ENCODE measurements at places on chromosomes 12 and 14.

DNA sequence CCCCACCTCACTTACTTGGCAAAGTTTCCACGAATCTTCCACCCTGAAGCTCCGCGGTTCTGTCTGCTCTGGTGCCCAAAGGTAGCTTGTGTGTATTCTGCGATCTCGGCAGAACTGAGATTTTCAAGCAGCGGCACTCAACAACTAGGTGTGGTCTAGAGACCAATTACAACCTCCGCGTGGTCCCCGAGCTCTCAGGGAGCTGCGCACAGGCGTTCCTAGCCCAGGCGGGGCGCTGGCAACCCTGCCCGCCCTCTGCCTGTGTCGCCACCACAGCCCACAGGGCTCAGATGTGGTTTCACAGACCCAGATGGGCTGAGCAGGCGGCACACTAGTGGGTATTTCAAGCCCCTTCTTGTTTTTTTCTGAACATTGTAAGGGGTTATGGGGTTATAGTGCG lies 1.5 kb upstream of the DIABLO start:
- DNase-seq = peak; percentile 45

DNA sequence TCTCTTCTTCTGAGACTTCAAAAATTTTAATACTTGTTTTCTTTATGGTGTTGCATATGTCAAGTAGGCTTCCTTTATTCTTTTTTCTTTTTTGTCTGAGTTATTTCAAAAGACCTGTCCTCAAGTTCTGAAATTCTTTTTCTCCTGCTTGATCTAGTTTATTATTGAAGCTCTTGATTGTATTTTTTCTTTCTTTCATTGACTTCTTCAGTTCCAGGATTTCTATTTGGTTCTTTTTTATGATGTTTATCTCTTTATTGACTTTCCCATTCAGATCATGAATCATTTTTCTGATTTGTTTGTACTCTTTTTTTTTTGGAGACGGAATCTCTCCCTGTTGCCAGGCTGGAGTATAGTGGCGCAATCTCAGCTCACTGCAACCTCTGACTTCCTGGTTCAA lies 34.1 kb downstream of the IFT43 start:
- DNase-seq = no peak

DNA sequence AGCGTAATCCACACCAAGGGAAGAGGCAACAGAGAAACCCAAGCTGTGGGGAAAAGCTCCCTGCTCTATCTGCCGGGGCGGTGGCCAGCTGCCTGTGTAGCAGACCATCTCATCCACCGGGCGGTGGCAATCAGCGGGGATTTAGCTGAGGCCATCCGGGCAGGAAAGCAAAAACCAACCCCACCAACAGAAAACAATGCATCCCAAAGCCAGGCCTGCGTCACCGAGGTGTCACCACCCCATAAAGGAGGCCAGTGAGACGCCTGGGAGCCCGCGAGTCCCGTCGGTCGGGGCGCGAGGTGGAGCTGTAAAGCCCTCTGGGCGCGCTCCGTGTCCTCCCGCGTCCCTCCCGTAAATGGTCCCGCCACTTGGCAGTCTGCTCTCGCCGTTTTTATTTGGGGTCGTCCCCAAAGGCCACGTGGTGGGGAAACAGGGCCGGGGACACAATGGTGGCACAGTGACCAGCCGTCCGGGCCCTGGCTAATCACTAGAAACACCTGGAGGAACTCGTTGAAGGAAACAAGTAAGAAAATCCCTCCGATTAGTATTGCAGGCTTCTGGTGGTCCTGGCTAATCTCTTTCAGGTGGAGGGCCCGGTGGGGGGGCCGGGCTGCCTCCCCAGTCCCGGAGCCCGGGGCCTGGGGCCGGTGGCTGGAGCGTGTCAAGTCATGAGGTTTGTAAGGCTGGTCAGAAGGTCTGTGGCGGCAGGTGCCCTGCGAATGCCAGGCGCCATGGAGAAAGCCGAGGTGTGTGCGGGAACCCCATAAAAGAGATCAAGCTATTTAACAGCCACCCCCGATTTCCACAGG lies 94.7 kb upstream of the GSC start:
- DNase-seq = no peak

DNA sequence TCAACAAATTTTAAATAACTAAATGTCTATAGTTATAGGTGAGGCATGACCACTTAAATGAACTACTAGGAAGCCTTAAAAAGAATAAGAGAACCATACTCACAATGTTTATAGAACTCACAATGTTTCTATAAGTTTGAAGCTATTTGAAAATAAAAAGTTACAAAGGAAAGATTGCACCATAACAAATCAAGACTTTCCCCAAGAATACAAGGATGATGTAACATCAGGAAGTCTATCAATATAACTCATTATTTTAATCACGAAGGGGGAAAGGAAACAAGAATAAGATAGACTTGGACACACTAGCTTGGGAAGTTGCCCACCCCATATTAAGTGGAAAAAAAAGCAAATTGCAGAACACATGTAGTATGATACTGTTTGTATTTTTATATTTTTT lies 26.9 kb downstream of the TMEM233 start:
- DNase-seq = no peak

DNA sequence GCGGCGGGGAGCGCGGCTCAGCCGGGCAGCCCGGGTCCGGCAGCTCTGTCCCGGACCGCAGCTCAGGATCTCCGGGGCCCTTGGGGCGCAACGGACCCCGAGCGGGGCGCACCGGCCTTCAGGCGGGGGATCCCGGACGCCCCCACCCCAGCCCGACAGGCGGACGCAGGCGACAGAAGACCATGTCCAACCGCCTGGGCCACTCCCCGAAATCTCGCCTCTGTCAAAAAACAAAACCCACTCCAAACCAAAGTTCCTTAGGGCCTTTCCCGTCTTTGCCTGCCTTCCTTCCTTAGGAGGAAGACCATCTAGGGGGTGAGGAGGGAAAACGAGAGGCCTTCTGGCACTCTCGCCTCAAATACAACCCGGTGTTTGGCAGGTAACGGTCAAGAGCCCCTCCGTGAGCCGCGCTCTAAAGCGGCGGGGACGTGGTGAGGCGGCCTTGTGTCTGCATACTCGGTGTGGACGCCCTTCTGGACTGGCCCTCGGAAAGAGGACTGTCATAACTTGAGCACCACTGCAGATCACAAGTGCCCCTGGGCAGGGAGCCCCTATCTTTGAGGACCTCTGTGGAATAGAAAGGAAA lies 604 bp downstream of the HCFC2 start:
- no peak for DNase-seq

GRCh38 chr12:67045650-67046049 lies 223.5 kb upstream of the CAND1 start:
- no peak for DNase-seq

- DNase-seq = no peak
Observed at GRCh38 chr12:93868771-93869170, 191.6 kb downstream of the CRADD start.

GRCh38 chr12:131493068-131493826 lies 217.6 kb upstream of the SFSWAP start:
- DNase-seq = no peak

DNA sequence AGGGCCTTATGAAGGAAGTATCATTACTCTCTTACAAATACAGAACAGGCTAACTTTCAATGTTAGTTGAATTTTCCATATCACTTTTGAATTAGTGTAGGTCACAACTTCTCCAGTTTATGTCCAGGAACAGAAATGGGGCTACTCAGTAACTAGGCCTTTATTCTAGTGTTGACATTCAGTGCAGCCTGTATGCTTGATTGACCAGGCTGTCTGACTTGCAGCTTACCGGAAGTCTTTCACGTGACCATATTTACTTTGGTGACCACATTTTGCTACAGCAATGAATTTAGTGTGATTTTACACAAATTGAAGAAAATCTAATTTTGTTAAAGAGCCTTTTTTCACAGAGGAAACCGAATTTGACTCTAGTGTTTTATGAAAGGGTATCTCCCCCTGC lies 12.4 kb downstream of the MTERF2 start:
- DNase-seq = no peak

- DNase-seq = no peak
Observed at GRCh38 chr14:38256533-38256840, 594 bp upstream of the CLEC14A start.

GRCh38 chr14:81946834-81947798 lies 413.5 kb upstream of the SEL1L start:
- no peak for DNase-seq

DNA sequence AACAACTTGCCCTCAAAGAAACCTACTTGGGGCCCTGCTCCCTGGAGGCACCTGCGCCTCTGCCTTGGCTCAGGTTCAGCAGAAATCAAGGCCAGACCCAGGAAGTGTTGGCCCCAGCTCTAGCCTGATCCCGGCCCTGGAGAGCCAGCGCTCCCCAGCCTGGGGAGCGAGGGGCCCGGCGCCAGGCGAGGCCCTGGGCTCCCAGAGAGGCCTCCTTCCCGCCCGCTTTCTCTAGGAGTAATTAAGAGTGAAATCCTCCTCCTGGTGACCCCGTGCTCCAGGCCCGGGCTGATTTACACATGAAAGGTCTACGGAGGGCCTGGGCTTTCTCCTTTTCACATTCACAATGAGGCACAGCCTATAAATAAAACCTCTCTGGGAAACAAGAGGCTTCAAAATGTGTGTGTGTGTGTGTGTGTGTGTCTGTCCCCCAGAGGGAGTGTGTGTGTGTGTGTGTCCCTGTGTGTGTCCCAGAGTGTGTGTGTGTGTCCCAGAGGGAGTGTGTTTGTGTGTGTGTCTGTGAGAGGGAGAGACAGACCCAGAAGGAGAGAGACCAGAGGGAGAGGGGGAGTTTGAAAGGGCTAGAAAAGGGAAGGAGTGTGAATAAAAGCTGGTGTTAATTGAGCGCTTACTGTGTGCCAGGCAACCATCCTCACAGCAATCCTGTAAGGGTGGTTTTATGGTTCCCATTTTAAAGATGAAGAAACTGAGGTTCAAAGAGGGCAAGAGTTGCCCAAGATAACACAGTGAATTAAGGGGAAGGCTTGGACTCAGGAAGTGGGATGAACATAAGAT lies 23.8 kb upstream of the COX6A1 start:
- DNase-seq = no peak

DNA sequence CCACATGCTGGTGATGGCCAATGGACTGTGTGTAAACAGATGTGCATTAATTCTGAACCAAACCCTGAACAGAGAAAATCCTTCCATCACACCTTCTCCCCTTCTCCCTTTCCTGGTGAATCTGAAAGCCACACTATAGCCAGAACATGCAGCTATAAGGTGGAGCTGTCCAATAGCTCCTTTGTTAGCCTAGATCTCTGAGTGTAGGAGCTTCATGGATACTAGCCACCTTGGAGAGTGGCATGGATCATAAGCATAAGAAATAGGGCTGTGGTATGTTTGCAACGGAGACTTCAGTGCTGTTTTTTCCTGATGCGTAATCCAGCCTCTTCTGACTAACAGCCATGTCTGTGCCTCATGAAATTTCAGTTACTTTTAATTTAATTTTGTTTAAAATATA lies 364.5 kb downstream of the BTG1 start:
- no peak for DNase-seq

- DNase-seq = no peak
Observed at GRCh38 chr12:34397591-34398365, 375.5 kb downstream of the ALG10 start.

DNA sequence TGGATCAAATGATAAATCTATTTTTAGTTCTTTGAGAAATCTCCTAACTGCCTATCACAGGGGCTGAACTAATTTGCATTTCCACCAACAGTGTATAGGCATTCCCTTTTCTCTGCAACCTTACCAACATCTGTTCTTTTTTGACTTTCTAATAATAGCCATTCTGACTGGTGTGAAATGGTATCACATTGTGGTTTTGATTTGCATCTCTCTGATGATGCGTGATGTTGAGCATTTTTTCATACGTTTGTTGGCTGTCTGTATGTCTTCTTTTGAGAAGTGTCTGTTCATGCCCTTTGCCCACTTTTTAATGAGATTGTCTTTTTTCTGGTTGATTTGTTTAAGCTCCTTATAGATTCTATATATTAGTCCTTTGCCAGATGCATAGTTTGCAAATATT lies 67.1 kb downstream of the IFNG-AS1 start:
- DNase-seq = no peak

DNA sequence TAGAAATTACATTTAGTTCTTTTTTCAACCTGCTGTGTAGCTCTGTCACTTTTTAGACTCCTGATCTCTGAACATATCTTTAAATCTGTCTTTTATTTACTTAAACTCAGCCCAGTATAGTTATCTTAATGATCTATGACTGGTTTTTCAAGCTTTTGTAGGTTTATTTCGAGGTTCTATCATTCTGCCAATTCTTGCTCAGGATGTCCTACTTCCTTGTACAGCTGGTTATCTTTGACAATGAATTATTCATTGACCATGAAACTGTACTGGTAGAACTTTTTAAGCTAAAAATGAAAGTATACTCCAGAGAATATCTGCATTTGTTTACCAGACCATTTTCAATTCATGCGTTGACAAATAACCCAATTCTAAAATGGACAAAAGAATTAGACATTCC lies 37.8 kb downstream of the TC2N start:
- DNase-seq = no peak

DNA sequence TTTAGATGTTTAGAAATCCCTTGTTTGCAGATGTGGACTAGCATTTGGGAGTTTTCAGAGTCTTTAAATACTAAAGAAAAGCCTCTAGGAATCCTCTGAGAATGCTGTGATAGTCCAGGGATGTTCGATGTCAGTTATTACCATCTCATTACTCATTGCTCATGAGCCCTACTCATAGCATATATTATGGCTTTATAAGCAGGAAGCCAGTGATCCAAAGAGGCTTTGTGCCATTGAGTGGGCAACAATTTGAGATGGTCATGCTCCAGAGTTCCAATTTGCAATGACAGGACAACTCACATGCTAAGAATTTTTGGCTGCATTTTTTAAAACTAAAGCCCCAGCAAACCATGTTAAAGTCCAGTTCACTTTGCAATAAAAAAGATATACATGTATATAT lies 163.0 kb downstream of the OTOGL start:
- DNase-seq = no peak

- no peak for DNase-seq
Observed at GRCh38 chr14:92513204-92513965, at the start of gene RIN3. TSS of gene RIN3 (plus strand) at chr14:92513781. CDS start at chr14:92513933, 152 bp downstream.

GRCh38 chr14:57068511-57068910 lies 200.2 kb downstream of the EXOC5 start:
- DNase-seq = no peak

DNA sequence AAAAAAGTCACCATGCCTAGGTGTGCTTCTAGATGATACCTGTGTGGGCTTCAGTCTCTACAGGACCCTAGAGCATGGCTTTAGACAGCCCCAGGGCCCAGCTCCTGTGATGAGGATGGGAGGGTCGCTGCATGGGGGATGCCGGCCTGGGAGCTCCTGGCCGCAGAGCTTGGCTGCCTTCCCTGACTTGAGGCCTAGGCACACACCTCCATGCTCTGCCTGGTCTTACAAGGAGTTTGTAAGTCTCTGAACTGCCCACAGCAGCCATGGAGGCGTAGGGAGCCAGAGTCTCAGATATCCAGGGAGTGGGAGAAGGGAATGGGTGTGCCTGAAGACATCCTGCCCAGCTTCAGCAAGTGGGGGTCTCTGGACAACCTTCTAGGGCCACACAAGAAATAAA lies 149.5 kb upstream of the MYL2 start:
- no peak for DNase-seq

GRCh38 chr14:100312877-100313400 lies 6.7 kb upstream of the SLC25A29 start:
- DNase-seq = no peak
